CD4-positive, alpha-beta T cell treated with Interleukin-4 for 1 hour (primary cell): ENCODE measurements at places on chromosomes 6 and 20.

DNA sequence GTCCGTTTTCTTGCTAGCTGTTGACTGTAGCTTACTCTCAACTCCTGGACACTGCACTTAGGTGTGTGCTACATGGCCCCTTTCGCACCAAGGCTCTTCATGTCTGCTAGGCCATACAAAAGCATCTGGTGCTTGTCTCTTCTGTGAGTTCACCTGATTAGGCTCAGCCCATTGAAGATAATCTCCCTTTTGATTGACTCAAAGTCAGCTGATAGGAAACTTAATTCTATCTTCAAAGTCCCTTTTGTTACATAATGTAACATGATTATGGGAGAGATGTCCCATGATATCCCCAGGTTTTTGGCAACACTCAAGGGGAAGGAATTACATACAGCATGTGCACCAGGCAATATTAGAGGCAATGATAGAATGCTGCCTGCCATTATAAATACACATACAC lies 263.0 kb upstream of the JAG1 start:
- DNase-seq, result no peak

DNA sequence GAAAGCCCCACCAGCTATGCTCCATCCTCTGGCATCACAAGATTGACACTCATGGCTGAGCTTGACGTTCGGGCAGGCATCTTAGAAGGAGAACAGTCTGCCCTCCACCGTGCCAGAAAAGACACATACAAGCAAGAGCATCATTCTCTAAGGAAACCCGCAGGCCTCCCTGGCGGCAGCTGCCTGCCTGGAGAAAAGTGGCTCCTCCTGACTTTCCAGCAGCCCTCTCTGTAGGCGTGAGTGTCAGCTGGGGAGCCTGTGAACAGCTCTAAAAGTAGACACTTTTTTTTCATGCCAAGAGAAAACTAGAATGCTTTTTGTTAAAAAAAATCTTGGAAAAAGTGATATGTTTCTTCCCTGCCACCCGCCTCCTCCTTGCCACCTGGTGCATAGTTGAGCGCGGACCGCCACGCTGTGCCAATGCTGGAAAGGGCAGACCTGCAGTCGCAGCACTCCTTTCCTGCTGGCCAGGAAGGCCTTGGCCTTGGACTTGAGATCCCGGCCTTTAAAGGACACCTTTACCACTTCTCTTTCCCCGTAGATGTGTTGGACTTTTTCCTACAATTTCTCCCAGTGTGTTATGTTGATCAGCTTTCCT lies 29.7 kb upstream of the INSM1 start:
- DNase-seq, result no peak

- no peak for DNase-seq
Observed at GRCh38 chr6:108106261-108106660, 31.7 kb upstream of the OSTM1 start.

GRCh38 chr6:73983367-73983766 lies 287.4 kb downstream of the CD109 start:
- no peak for DNase-seq
